ENCODE measurements at places on chromosomes 12 and 14.
A peak's percentile ranks its signal among the peaks of the same experiment; 100 is the strongest.

- no peak for DNase-seq
Observed at GRCh38 chr14:85856430-85856829, 326.5 kb downstream of the FLRT2 start.

GRCh38 chr14:73381380-73382013 lies 76.8 kb downstream of the NUMB start:
- no peak for DNase-seq

- DNase-seq: no peak
Observed at GRCh38 chr12:27293463-27293862, 39.2 kb upstream of the BMAL2 start.

DNA sequence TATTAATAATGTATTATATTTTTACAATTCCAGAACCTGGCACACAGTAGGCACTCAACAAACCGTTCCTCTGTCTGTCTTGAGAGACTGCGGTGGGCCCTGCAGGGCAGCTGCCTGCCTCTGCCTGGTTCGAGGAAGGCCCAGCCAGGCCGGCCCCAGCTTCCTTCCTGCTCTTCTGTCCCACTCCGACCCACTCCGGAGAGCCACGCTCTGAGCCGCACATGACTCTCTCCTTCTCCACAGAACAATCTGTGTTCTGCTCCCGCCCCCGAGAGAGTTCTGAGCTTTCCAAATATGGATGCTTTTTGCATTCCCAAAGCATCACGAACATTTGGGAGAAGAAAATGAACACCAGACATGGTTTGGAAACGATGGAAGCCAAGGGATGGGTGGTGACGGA lies 57.3 kb downstream of the TTC7B start:
- no peak for DNase-seq

GRCh38 chr12:108676707-108677106 lies 43.0 kb upstream of the SELPLG start:
- DNase-seq: no peak

DNA sequence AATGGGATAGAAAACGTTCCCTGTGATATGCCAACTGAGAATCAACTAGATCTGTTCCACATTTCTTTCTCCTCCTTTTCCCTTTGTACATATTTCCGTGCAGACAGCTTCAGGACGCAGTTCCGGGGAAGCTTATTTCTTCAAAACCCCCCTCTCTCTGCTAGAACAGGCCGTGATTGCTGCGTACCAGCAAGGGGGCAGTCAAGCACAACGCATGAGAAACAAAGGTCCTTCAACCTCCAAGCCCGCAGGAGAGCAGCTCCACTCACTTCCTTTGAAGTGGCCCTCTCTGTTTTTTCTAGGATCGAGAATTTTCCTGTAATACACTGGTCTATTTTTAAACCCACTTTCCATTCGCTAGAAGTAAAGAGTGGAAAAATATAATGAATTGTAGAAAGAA lies 80.8 kb downstream of the ZNF664 start:
- no peak for DNase-seq

GRCh38 chr14:52553671-52554575 lies 1.3 kb downstream of the GPR137C start:
- peak; percentile 45 for DNase-seq

DNA sequence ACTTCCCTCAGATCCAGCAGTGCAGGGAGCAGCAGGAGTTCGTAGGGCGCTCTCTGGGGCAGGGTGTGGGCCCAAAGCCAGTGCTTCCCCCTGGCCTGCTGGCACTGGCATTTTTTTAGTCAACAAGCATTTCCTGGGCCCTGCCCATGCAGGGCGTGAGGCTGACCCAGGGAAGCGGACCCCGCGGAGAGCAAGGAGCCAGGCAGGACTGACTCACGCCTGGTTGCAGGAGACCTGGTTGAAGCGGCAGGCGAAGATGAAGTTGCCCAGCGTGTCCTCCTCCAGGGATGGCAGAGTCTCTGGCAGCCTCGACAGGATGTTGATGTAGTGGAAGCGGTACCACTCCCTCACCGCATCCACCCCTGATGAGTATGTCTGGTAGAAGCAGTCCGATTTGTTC lies 13.5 kb downstream of the SCNN1A start:
- no peak for DNase-seq

- peak; percentile 52 for DNase-seq
Observed at GRCh38 chr12:117155278-117156060, 34.8 kb downstream of the FBXO21 start.

GRCh38 chr12:95859344-95859816 lies 628 bp downstream of the SNRPF start:
- no peak for DNase-seq

GRCh38 chr12:99002156-99002555 lies 357.1 kb downstream of the APAF1 start:
- DNase-seq: no peak
